ENCODE measurements at places on chromosomes 1 and 21.

- no peak for DNase-seq
These were observed 18.1 kb downstream of the MAP3K7CL start for GRCh38 chr21:29148530-29148929.

GRCh38 chr1:33149453-33150190 is 32.2 kb downstream of the TRIM62 start:
- peak; percentile 47 for DNase-seq

DNA sequence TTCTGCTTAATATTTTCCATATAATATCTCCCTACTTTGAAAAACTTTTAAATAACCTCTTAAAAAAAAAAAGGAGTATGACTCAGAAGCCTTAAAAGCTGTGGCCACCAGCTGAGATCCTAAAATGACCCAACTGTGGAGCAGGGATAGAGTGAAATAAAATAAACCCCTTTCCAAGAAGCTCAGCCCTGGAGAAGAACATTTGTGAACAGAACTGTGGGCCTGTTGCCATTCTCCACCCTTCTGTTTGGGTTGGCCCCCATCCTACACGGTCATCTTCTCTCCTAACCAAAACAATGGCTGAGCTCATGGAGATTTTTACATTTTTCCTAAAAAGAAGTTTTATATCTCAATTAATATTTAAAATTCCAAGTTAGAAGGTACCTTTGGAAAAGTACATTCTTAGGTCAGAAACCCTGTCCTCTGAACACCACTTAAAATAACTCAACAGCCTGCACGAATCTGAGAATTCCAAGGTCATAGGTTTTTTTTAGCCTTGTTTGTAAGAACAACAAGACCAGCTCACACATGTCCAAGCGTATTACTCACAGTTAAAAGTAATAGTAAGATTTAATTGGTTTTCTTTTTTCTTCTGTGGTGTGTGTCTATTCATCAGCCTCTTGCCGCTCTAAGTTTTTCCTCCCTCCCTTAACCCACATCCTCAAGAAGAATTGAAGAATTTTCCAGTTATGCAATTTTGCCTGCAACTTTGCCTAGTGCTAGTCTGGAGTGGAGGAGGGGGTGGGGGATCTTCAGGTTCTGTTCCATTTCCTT is 107.7 kb upstream of the ERRFI1 start:
- no peak for DNase-seq

DNA sequence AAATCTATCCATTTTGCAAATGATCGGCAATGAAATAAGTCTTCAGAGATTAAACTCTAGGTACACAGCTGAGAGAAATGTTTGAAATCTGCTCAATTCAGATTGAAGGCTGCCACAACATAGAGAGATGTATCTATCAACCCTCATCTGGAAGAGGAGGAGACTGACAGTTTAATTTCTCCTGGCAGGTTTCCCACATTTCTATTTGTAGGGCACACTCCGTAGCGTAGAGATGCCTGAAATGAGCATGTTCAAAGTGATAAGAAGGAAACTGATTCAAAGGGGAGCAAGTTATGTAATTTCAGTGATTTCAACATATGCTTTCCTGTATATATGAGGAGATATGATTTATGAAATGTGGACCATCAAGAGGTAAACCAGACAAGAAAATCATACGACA is 44.1 kb downstream of the NIBAN1 start:
- no peak for DNase-seq

DNA sequence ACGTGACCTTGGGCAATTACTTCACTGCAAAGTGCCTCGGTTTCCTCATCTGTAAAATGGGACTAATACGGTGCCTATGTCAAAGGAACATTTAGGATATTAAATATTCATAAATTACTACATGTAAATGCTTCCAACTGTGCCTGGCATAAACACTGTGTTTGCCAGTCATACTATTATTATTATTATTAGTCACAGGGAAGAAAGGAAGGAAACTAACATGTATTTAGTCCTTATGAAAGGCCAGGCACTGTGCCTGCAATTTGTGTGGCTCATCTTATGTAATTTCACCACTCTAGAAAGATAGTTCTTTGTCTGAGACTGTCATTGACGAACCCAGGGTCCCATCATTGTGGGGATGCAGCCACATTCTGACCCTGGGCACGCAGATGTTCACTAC is 45.0 kb downstream of the EPHB2 start:
- DNase-seq: no peak

Measured in Caco-2 (cell line).